ENCODE measurements at places on chromosomes 6 and 20.

DNA sequence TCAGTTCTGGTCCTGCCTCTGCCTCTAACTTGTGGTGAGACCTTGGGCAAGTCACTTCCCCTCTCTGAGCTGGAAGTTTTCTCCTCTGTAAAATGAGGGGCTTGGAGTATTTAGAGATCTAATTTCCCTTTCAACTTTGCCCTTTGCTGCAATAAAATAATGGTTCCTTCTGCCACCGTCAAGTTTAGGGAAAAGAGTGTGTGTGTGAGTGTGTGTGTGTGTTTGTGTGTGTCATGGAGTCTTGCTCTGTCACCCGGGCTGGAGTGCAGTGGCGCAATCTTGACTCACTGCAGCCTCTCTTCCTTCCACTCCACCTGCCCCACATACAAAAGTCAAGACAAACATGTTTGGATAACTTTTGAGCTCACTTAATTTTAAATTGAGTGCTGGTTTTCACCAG lies 39.2 kb upstream of the PIM1 start:
- no peak for DNase-seq

DNA sequence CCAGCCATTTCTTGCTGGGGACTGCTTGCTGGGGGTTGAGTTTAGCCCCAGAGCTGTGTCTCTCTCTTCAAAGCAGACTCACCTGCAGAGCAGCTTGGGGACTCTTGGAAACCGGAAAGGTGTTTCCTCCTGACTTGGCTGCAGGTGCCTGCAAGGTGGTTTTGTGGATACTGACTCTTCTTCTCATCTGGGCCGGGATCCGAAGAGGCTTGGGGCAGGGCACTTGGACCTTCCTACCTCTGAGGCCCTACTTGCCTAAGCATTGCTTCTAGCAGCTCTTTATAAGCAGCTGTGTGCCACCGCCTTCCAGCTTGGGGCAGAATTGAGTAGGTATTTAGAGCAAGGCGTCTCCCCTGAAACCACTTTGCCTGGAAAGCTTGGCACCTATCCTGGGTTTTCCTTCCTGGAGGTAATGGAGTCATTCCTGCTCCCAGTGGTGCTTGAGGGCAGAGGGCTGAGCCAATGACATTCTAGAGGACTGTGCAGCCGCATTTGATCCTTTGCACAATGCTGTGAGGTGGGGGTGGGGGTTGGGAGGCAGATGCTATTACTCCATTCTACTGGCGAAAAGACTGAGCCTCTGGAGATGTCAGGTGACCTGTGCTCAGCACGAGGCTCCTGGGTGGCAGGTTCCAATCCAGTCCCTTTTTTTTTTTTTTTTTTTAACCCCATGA lies 3.4 kb upstream of the CTSZ start:
- DNase-seq = no peak

GRCh38 chr6:79028641-79029314 lies 49.3 kb downstream of the PHIP start:
- DNase-seq = no peak

DNA sequence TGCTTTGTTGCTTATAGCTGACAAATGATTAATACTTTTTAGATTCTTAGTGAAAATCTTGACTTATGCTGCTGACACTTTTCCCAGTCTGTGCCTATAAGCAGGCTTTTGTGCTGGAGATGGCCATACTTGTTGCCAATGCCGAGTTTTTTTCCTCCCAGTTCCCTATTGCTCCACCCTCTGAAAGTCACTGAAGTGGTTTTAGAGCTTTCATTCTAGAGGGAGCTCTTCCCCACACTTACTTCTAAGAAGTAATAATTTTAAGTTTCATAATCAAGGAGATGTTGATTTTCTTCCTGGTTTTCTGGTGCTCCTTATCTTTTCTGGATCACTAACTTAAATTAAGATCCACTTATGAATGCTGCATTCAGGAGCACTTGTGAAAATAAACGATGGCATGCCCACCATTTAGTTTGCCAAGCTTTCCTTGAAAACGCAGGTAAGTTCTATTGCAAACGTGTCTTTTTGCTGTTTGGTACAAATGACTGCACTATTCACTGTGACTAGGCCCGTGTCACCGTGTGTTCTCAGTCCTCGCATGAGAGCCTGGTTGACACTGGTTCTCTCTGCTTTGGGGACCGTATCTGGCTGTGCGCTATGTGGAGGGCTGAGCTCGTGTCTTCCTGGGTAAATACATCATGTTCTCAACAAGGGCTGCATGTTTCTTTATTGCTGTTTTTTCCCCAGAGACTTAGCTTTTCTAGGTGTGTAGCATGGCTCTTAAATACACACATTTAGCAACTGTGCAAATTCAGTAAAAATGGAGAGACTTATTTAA lies 50.2 kb downstream of the GFRA4 start:
- DNase-seq = no peak

DNA sequence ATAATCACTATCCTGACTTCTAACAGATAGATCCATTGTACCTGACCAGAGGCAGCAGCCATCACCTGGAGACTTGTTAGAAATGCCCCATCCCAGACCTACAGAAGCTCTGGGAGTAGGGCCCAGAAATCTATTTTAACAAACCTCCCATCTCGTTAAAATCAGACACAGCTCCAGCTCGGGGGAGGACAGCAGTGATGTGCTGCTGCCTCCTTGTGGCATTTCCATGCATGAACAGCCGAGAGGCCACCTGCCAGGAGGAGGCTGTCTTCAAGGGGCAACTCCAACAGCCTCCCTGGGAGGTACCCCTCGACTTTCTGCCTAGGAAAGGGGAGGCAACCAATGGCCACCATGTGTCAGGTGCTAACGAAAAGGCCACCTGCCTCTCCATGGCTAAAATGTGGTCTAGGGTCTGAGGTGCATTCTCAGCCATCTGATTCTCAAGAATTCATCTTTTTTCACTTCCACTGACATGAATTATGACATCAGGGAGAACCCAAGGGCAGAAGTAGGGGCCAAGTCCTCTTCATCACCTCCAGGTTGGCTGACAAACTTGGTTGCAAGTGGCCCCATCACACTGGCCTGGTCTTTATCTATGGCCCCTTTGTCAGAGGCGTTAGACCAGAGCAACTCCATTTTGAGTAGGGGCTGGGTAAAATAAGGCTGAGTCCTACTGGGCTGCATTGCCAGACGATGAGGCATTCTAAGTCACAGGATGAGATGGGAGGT lies 12.2 kb upstream of the KCNK15 start:
- peak; percentile 77 for DNase-seq

DNA sequence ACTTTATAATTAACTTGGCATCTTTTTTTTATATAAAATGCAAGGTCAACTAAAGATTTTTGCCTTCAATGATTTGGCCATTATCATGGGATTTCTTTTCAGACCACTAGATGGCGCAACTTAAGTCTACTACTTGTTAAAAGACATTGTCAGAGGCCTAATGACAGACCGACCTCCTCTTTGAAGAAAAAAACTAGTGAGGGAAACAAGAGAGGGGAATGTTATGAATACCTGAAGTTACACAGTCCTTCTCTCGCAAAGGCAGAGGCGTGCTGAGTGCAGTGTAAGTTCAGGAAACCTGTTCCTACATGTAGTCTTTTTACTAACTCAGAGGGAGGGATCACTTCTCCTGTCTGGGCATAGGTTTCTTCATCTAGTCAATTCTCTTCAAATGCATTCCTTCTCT lies 9.3 kb downstream of the TRAPPC3L start:
- no peak for DNase-seq

DNA sequence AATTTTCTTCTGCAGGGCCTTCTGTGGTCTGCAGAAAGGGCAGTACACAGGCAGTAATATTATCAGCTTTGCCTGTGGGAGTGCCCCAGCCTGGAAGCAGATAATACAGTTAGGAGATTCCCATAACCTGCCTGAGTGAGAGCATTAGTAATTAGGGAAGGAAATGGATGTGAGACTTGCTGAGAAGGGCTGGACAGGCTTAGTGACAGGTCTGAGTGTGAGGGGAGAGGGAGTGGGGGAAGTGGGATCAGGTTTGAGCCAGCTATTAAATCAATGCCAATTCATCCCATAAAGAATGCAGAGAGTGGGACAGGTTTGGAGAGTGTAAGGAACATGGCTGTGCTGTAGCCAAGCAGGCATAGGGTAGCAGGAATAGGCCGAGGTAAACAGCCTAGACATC lies 10.1 kb upstream of the CFAP206 start:
- no peak for DNase-seq

DNA sequence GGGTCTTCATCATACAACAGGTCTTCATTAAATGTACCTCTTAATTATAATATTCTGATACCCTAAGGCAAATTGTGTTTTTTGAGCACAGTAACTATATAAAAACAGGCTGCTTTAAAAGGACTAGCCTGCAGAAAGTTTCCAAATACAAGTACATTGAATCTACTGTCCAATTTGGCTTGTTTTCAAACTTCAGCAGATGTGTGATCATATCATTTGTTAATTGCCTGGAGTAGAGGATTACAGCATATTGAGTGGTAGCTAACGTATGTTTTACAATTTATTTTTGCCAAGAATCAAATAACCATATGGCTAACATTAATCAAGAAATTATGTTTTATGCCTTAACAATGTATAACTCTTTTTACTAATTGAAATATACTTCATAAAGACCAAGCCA lies 12.6 kb downstream of the TINAG start:
- DNase-seq = no peak

DNA sequence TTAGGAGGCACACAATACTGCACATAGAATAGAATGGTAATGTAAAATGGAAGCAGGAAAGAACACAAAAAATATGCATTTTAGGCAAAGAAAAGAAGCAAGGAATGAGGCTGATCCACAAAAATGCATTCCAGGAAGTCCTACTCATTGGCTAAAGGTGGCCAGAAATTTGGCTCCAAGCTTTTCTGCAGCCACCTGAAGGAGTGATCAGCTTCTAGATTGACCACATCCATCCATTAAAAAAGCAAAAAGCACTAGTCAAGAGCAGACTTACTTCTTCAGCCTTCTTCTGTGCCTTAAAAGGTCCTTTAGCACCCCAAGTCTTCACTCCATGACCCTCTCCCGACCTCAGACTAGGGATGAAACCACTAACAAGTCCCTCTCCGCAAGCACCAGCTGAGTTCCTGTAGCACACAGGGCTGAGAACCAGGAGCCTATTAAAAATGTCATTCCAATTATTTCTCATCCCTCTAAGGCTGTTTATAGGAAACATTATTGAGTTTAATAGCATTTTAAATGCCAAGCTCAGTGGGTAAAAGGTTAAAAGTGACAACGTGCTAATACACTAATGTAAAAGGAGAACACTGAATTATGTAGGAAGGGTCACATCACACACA lies 36.5 kb downstream of the TRAM2 start:
- DNase-seq = no peak

GRCh38 chr6:48990739-48991138 lies 472.3 kb downstream of the MMUT start:
- DNase-seq = no peak

DNA sequence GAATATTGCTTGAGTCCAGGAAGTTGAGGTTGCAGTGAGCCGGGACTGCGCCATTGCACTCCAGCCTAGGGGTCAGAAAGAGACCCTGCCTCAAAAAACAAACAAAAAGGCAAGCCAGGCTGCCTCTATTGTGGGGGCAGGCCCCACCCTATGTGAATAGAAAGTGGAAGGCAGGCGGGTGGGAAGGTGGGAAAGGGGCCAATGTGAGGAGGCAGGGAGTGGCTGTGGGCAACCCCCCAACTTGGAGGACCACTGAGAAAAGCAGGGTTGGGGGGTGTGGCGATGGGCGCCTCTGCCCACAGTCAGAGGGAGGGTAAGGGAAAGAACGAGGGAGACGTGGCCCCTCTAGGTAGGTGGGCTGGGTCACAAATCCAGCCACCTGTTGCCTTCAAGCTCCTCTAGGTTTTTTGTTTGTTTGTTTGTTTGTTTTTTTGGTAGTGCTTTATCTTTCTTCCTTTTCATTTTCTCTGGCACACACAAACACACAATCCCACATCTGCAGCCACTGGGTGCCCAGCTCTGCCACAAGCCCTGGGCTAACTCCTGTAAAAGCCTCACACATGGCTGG lies 5.3 kb upstream of the AP5S1 start:
- no peak for DNase-seq

DNA sequence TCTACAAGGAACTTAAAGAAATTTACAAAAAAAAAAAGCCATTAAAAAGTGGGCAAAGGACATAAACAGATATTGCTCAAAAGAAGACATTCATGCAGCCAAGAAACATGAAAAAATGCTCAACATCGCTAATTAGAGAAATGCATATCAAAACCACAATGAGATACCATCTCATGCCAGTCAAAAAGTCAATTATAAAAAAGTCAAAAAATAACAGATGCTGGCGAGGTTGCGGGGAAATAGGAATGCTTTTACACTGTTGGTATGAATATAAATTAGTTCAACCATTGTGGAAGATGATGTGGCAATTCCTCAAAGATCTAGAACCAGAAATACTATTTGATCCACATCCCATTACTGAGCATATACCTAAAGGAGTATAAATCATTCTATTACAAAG lies 411.9 kb upstream of the MARCKS start:
- DNase-seq = no peak

DNA sequence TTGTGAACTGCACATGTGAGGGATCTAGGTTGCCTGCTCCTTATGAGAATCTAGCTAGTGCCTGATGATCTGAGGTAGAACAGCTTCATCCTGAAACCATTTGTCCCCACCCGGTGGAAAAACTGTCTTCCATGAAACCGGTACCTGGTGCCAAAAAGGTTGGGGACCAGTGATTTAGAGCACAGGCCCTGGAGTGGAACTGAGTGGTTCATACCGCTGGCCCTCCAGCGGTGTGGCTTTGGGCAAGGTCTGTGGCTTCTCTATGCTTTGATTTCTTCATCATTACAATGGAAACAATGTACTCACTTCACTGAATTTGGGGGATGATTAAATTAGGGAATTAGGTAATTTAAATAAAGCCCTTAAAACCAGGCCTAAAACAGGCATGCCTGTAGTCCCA lies 36.3 kb downstream of the CD164 start:
- DNase-seq = no peak

All from right hindlimb (tissue), 1 donor.